ENCODE measurements at places on chromosomes 2 and 18.

GRCh38 chr2:133977405-133977804 lies 276.5 kb upstream of the MGAT5 start:
- DNase-seq = no peak

DNA sequence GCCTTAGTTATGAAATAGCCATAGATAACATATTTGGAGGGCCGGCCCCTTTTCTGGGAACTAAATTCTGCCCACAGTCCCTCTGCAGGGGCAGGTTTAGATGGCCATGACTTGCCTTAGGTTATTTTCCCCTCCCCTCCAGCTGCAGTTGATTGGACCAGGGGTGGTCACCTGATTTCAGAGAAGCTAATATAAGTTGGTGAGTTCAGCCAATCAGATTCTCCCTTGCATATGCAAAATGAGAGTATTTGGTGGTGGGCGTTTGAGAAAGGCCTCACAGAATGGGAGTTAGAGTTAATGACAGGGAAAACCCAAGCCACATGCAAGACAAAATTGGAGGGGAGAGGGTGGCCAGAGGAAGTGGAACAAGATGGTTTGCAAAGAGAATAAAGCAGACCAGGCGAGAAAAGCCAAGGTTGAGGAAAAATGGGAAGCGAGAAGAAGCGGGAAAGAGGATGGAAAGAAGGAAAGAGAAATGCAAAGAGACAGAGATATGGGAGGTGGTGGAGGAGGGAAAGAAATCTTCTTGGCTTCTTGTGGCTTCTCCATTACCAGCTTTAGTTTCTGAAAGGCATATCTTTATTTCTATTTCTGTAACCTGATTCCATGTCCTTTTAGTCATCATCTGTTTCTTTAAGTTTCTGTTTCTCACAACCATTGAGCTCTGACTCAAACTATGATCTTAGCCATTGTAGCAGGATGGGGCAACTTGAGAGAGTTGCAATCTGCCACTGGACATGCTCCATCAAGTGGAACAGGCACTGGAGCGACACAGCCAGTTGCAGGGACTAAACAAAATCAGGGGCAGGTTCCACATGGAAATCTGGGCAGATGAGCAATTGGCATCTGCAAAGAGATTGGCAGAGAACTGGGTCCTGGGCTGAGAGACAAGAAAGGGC lies 108.1 kb upstream of the SIX3 start:
- no peak for DNase-seq

DNA sequence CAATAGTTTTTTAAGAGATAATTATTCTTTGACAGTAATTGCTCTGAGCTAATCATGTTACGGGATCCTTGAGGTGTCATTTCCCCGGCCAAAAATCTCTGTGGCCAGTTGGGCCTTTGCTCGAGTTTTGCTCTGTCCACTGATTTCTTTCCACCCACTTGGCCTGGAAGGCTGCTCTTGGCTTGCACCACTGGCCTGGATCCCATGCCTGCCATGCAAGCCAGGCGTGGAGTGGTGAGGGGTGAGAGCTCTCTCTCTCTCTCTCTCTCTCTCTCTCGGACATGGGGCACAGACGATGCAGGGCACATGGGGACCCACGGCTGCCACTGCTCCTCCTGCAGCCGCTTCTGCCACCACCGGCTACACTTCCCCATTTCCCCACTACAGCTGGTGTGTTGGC lies 853.0 kb upstream of the GCFC2 start:
- no peak for DNase-seq

DNA sequence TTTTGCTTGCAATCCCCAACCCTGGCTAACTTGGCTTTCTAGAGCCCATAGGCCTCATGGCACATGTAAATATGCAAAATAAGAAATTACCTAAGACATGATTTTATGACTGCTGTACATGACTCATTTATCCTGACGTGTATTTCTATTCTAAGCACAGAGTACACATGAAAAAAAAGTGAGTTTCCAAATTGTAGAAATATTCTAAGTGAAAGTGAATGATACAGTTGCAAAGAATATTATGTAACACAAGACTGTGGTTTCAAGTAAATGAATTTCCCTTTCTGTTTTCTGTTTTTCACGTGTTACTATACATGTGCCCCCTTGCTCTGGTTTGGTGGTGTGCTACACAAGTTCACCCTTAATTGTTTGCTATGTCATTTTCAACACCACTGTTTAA lies 162.4 kb downstream of the LRP1B start:
- DNase-seq = no peak

- no peak for DNase-seq
These were observed 276.0 kb downstream of the ZNF407 start for GRCh38 chr18:74873629-74874028.

DNA sequence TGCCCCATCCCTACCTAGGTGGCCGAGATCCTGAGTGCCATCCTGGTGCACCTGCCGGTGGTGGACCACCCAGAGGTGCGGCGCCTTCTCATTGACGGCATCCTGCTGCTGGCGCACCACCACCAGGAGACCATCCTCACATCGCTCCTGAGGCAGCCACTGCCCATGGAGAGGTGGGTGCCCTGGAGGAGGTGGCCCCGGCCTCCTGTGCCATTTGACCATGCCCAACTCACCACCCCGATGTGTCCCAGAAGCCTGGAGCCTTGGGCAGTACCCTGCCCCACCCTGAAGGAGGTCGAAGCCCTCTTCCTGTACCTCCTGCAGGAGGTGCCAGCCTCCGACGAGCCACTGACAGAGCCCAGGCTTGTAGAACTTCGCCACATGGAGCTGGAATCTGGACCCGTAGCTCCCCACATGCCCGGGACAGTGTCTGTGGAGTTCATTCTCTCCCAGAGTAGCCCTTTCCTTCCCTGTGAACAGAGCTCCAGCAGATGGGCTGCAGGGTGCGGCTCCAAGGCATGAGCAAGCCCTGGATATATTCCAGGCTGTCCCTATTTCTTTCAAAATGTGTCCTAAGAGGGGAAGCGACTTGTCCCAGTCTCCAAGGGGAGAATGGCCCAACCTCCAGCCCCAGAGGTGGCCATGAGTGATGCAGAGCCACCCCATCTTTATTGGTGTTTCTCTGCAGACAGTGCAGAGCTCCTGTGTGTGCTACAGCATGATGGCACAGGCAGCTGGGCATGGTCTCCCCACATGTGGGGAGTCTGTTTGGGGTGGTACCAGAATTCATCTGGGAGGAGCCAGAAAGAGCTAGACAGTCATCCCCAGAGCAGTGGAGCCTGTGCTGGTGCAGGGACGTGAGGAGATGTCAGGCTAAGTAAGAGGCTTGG lies 34.2 kb downstream of the HJURP start:
- DNase-seq = no peak

- DNase-seq = no peak
These were observed 118.7 kb downstream of the HAUS1 start for GRCh38 chr18:46222710-46223360.

DNA sequence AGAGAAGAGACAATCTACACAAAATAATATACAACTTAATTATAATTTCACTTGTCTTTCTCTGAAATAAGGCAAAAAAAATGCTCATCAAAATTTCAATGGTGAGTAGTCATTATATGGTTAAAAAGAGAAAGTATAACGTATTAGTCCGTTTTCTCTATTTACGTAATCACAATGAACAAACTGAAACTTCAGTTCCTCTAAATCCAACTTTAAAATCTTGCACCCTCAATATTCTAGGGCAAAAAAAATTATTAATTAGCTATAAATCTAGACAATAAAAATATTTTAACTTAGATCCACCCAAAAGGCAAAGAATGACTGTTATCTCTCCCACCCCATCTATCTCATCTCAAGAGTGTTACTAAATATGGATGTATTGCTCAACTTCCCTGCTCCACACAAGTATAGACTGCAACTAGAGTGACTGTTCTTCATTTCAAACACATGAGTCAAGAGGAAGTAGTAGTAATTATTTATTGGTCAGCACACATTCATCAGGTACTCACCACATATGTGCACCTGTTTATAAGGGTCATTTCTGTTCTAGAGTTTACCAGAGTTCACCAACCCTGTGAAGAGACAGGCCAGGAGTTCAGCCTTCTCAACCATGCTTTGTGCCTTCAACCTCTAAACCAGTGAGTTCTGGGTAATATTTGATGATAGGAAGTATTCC lies 36.4 kb downstream of the STK39 start:
- DNase-seq = no peak

- no peak for DNase-seq
These were observed 80.4 kb downstream of the ASXL2 start for GRCh38 chr2:25797620-25798488.

DNA sequence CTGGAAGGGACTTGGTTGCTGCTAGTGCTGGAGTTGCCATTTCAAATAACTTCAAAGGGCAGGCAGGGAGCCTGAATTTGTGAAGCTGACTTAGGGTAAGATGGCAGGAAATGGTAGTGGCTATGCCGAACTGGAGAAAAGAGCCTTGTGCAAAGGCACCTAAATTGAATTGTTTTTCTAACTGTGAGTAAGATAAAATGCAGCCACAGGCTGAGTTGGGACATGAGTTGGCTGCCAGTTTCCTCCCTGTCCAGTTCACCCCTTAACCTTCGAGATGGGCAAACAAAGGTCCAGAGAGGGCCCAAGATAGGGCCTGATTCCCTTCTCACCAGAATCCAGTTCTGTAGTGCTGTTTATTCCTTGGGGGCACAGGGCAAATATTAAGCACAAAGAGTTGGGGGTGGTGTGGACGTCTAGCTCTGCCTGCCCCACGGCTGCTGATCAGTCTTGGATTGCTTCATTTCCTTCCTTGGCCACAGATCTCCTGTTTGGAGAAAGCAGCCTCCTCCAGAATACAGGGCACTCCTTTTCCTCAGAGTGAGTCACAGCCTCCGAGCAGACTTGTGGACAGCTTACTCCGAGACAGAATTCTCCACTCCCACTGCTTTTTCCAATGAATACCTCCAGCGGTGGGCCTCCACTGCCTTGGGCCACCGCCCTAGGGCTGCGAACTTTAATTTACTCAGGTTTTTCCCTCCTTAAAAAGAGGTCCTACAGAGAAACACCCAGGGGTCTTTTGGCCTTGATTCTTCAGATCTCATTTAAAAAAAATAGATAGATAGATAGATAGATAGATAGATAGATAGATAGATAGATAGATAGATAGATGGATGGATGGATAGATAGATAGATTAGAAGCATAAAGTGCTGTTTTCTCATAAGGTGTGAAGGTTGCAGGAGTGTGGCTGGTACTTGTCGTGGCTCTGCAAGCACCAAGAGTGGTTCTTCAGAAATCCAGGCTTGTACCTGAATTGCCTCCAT lies 18.4 kb upstream of the SLC20A1 start:
- no peak for DNase-seq

- DNase-seq = no peak
These were observed 55.3 kb downstream of the NXPH2 start for GRCh38 chr2:138724729-138725459.

DNA sequence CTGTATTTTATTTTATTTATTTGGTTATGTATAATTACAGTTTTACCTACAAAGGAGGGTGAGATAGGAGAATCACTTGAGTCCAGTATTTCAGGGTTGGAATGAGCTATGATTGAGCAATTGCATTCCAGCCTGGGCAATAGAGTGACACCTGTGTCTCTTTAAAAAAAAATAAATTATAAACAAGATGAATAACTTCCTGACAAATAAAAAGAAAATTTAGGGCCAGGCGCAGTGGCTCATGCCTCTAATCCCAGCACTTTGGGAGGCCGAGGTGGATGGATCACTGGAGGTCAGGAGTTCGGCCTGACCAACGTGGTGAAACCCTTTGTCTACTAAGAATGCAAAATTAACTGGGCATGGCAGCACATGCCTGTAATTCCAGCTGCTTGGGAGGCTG lies 17.3 kb downstream of the MTA3 start:
- no peak for DNase-seq

DNA sequence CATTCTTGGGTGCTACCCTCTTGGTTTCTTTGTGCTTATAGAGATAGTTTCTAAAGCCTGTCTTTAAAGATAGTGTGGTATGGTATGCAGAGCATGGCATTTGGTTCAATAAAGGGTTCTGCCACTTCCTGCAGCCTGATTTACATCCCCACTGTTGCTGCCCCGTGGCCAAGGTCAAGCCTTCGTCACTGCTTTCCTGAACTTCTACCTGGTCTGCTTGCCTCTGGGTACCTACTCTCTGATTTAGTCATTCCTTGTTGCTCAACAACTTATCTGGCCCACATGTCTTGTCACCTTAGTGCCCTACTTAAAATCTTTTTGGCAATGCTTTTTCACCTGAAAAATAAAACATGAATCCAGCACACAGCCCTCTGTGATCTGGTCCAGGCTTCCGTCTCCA lies 352.9 kb downstream of the LPIN1 start:
- no peak for DNase-seq

DNA sequence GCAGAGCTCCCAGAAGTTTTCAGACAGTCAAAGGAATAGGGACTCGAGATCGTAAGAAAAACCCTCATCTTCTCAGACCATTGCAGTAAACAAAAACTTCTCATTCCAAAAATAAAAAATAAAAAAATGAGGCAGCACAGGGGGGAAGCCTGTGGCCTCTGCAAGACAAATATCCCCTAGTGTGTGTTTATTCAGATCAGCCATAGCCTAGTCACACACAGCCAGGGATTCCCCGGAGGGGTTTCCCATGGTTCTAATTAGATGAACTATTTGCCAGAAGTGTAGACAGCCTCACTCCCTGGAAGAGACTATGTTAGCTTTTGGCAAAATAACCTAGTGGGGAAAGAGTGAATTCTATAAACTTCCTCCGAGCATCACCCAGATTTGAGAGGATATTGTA lies 122.9 kb upstream of the KLF7 start:
- no peak for DNase-seq

- no peak for DNase-seq
These were observed 686.1 kb upstream of the SALL3 start for GRCh38 chr18:78293540-78293939.

- DNase-seq = no peak
These were observed 262.0 kb downstream of the DLGAP1 start for GRCh38 chr18:4193086-4193485.

- DNase-seq = no peak
These were observed 51.4 kb upstream of the GPC1 start for GRCh38 chr2:240383871-240384700.

- DNase-seq = no peak
These were observed 547.5 kb upstream of the NRXN1 start for GRCh38 chr2:51579412-51579811.

DNA sequence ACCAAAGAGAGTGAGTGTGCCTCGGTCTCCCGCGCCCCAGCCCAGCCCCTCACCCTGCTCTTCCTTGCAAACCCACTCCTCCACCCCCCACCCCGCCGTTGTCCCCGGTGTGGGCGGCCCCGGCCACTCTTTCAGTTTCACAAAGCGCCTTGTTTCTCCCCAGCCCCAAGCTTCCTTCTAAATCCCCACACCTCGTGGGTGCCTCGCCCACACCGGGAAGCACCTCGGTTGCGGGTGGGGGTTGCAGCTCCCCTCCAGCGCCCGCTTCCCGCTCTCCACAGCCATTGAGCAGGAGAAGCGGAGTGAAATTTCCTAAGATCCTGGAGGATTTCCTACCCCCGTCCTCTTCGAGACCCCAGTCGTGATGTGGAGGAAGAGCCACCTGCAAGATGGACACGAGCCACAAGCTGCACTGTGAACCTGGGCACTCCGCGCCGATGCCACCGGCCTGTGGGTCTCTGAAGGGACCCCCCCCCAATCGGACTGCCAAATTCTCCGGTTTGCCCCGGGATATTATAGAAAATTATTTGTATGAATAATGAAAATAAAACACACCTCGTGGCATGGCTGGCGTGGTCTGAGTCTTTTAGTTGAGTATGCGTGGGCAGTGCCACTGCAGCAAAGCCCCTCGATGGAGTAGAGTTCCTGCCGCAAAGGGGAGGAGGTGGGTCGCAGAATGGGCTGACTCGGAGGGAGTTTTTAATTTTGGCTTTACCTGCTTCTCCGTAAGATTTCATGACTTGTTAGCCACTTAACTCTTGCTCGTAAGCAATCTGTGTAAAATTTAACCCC lies 848 bp downstream of the TMSB10 start:
- no peak for DNase-seq
